MCF 10A (cell line): ENCODE measurements at places on chromosomes 4 and X. TPM values are rescaled to one million over a fixed set of nuclear protein-coding genes. Genes with fewer than 3 reads are reported as not detected.

Gene CFAP99
- 0.16 TPM in 1 of 2 replicates, not detected in the other for total RNA-seq

- peak; percentile 69 for DNase-seq
Observed at GRCh38 chr4:161714022-161714751, 449.6 kb downstream of the FSTL5 start.

GRCh38 chr4:57498251-57498650 lies 388.1 kb upstream of the IGFBP7 start:
- peak; percentile 22 for DNase-seq

GRCh38 chrX:10138726-10139125 lies 18.0 kb upstream of the CLCN4 start:
- DNase-seq: no peak

DNA sequence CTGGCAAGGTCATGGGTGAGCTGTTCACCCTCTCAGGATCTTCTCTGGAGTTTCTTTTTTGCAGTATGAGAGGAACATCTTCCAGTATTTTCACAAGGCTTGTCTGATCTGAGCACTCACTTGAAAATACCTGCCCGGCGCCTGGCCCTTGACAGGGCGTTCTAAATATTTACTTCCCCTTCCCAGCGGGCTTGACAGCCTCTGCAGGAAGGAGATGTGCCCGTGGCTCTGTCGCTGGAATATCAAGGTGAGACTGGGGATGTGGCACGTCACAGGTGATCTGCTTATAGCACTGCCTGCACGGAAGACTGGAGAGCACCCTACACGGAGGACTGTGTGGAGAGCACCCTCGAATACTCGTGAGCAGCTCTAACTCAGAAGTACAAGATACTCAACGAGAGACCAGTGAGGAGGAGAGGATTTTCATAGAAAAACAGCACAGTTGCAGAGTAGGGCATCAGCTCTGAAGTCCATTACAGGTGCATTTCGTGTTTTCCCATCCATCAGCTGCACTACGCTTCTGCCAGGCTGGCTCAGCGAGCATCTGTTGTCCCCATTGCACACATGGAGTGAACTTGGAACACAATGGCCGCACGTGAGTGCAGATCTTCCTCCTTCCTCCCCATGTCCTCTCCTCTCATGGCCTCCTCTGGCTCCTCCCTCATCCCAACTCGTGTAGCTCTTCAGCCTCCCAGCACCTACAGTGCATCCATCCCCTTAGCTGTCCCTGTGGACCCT lies 32.1 kb downstream of the ZBTB49 start:
- no peak for DNase-seq

Gene GAGE2A
- total RNA-seq: not detected in 2 replicates

Gene CENPC
- 17.7 and 19.0 TPM in 2 replicates for total RNA-seq

Gene STAP1
- not detected in 2 replicates for total RNA-seq

DNA sequence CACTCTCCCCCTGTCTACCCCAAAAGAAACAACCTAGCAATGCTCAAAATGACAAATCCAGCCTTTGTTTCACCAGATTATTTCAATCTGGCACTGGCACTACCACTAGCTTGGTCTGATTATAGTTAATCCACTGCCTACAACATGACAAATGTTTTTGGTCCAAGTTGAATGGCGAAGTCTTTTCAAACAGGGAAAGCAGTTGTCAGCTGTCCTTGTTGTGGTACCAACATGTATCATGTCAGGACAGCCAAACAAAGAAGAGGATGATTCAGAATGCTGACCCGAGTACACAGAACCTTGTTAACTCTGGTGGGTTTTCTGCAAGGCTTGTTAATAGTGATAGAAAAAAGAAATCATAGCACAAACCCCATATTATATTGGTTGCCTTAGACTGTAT lies 160.8 kb upstream of the ANK2 start:
- no peak for DNase-seq

- DNase-seq: peak; percentile 55
Observed at GRCh38 chr4:83490876-83491450, 6.1 kb upstream of the ABRAXAS1 start.

- DNase-seq: no peak
Observed at GRCh38 chr4:100988876-100989275, 358.4 kb downstream of the PPP3CA start.

DNA sequence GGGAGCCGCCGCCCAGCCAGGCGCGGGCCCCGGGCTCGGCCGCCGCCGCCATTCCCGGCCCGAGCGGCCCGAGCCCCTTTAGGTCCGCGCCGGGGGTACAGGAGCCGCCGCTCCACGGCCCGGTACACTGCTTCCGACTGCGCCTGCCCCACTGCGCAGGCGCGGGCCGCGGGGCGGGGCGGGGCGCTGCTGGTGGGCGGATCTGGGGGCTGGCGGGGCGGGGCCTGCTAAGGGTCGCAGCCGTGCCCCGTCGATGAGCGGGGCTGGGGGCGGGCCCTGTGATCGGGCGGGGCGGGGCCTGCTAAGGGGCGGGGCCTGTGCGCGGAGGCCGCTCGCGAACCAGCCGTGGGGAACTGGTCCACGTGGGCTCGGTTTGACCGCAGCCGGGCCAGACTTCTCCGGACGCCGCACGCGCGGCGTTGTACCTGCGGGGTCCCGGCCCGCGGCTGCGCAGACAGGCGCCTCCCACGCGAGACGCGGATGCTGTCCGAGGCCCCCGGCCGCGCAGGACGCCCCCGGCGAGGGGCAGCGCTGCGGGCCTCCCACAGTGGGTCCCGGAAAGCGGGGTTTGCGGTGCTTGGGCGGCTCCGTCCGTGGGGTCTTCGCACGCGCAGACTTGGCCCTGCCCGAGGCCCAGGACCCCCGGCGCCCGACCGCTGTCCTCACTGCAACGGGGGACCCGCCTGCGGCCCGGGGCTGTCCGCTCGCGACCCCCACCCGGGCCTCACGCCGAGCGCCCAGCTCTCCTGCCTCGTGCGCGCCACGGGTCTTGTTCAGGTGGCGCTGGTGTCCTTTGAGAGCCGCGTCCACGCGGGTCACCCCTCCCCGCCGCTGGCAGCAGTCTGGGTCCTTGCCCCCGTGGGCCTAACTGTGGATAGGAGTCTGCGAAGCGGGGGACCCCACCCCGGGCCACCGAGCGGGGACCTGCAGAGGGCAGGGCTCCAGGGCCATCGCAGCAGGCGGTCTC lies at the start of gene DGKQ:
TSS of gene DGKQ (minus strand) at position 139 of the 967 bp plus-strand sequence. CDS start at position 52, 87 bp downstream.
- DNase-seq: peak; percentile 83

Gene PPP1R3F
- 7.0 and 9.1 TPM in 2 replicates for total RNA-seq

Gene ZNF185
- 14.2 and 17.8 TPM in 2 replicates for total RNA-seq

DNA sequence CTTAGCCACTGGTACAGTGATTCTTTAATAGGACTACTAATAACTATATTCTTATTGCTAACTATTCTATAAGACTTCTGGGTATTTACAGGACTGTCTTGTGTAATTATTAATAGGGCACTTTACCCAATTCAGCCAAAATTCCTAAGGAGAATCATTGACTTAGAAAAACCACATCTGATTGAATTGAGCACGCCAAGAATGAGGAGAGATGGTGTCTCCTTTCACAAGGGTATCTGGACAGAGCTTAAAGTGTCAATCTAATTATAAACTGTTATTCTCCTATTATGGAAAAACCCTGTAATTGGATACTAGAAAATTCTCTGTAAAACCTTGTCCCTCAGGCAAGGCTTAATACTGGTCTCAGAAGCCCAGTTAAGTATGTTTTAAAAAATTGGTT lies 111.1 kb upstream of the TLL1 start:
- no peak for DNase-seq

DNA sequence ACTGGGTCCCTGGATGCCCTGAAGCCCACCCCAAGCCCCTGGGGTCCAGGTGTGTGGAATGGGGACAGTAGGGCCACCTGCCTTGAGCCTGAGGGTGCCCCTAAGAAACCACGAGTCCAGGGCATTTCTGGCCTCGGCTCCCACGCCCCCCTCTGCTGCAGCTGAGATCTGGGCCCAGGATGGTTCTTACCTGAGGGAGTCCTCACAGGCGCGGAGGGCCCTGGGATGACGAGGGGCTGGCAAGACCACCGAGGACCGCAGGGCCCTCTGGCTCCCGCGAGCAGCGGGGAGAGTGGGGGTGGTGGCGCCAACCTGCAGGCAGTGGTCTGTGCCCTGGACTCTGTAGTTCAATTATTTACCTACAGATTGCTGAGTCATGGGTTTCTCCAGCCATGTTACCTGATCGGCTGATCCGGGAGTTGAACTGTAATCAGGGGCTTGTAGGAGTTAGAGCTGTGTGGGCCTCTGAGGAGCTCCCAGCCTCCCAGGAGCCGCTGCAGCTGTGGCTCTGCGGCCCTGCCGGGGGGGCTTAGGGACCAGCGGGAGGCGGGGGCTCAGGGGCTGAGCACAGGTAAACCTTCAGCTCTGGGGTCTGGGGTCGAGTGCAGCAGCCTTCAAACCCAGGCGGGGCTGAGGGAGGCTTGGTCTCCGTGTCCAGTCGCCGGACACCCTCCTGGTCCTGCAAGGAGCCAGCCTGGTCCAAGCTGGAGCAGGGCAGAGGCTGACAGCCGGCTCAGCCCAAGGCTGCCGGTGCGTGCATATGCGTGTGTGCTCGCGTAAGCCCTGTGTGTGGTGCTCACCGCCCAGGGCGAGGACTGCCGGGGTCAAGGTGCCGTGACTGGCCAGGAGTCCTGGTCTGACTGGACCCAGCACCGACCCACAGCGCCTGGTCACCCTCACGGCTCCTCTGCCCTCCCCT lies at the start of gene SLC26A1:
TSS of gene SLC26A1 (minus strand) at position 294 of the 919 bp plus-strand sequence. CDS start 1,701 bp downstream, outside the sequence.
- DNase-seq: no peak

DNA sequence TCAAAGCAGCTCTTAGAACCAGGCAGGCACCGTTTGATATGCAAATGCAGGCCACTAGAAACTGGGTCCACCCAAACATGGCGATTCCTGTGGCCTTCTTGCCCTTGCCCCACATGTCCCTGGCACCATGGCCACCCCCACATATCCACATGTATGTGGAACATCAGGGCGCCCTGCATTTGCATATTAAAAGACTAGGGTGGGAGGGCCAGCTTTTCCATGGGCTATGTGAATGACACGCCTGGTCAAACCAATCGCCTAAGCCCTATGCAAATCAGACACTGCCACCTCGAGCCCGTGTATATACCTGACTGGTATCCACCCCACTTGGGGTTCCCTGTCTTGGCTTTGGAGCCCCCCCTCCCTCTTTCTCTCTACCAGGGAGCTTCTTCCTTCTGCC lies 107.0 kb downstream of the ABLIM2 start:
- no peak for DNase-seq
